ENCODE measurements at places on chromosomes 4 and X.

DNA sequence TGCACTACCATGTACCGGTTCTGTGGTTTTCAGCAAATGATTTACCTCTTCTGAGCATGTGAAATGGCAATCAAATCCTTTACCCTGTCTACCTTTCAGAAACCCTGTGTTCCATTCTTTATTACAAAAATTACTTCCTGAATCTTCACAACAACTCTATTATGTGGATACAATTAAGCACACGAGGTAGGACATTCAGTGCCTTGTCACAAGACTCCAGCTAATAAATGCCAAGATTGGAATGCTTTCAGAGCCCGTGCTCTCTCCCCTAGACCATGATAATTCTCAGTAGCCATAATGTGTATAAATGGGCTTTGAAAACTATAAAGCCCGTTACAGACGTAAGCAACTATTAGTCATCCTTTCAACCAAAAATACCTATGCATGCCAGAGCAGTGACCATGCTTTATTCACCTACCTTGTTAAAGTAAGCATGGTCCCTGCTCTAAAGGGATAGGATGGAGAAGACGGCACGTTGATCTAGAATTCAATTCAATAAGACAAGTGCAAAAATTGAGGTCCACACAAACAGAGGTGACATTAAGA, 2.4 kb downstream of the RXFP1 start:
- no peak for DNase-seq

DNA sequence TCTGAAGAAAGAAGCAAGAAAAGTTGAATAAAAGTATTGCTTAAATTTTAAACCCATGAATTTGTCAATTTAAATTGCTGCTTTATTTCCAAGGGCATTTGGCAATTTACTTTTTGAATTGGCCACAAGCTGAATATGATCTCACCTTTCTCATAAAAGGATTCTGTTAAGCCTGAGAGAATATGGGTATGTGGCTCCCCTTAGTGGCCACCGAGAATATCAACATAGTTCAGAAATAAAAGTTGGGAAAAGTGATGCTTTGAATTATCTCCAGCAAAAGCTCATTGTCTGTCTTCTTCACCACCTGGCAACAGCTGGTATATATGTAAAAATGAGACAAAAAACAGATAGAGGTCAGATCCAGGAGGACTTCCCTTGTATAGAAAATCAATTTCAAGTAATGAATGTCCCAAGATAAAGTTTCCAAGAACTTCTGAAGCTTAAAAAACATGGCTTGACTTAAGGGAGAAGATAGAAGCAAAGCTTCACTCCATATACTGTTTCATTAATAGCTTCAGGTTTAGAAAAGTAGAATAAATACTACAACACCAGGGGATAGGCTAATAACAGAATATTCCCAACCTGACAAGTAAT, 290.7 kb upstream of the FAM241A start:
- DNase-seq: no peak

GRCh38 chrX:136635235-136635634, 12.7 kb upstream of the CD40LG start:
- no peak for DNase-seq

- no peak for DNase-seq
Observed at GRCh38 chr4:20037745-20038144, 214.0 kb upstream of the SLIT2 start.

DNA sequence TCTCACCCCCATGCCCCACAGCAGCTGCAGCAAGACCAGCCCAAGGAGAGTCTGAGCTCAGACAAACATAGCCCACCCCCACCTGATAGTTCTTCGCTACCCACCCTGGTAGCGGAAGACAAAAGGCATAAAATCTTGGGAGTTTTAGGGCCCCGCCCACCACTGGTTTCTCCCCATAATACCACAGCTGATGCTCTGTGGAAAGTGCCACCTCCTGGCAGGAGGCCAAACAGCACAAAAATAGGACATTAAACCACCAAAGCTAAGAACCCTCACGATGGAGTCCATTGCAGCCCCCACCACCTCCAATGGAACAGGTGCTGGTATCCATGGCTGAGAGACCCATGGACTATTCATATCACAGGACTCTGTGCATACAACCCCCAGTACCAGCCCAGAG, 226.7 kb downstream of the SNCA start:
- no peak for DNase-seq

- no peak for DNase-seq
Observed at GRCh38 chr4:39278476-39278875, 87.7 kb downstream of the RFC1 start.

DNA sequence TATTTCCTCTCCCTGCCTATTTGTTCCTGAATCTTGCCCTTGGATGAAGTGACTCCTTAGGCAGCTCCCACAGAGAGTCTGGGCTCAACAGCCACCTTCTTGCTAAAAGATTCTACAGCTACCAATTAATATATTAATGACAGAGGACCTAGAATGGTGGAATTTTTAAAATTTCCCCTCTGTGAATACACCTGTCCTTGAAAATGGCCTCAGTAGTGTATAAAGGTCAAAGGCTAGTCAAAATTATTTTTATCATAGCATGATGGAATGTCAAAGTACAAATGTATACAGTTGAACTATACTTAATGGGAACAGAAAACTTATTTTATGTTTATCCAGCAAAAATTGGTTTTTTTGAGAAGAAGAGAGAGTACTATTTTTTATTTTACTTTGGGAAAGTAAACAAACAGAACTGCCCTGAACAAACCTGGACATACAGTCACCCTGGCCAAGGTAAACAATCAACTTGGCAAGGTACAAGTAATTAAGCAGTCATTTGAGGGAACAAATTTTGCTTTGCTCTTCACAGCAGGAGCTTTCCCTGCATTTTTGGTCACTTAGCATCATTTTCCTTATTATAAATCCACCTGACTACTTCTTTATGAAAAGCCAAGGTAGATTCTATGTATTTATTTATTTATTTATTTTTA, 250.8 kb downstream of the INPP4B start:
- DNase-seq: no peak

DNA sequence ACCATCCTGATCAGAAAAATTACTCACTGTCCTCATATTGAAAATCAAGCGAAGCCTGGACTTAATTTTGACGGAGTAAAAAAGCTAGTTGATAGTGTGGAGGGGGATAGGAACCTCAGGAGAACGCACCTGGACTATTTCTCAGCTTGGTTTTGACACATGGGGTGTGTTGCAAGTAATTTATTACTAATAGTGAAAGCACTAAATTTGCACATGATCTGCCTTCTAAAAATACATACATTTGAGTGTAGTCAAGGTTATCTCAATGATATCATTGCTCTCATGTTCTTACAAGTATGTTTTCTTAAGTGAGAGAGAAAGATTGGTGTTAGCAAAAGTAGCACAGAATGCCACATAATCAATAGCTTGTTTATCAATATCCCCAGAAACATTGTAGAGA, 29.5 kb downstream of the LRIT3 start:
- DNase-seq: no peak

DNA sequence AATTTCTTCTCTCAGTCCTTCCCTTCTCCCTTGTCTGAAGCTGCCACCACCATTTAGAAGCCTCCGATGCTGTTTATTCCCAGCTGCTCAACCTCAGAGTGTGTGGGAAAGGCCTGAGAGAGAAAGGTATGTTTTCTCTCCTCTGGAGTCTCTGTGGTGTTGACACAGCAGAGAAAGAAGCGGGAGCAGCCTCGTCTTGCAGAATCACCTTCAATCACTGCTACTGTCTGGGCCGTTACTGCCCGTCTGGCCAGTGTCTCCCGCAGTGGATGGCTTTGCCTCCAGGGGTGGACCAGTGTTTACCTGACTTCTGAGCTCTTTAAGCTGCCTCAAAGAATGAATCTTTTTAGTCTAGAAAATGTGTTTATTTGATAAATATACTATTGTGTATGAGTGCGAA, 148.9 kb upstream of the FAM47C start:
- DNase-seq: no peak

DNA sequence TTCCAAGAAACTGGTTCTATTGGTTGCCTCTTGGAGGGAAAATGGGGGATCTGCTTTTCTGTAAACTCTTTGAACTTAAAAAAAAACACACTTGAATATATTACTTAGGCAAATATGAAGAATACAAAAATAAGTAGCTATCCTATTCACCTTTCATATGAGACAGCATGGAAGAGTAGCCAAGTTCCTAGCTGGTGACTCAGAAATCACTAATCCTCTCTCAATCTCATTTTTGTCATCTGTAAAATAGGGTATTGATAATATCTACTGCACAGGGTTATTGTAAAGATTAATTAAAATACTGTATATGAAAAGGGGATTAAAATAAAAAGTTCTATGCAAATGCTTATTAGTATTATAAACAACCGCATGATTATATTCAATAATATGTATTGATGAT, 12.7 kb downstream of the MGARP start:
- no peak for DNase-seq

DNA sequence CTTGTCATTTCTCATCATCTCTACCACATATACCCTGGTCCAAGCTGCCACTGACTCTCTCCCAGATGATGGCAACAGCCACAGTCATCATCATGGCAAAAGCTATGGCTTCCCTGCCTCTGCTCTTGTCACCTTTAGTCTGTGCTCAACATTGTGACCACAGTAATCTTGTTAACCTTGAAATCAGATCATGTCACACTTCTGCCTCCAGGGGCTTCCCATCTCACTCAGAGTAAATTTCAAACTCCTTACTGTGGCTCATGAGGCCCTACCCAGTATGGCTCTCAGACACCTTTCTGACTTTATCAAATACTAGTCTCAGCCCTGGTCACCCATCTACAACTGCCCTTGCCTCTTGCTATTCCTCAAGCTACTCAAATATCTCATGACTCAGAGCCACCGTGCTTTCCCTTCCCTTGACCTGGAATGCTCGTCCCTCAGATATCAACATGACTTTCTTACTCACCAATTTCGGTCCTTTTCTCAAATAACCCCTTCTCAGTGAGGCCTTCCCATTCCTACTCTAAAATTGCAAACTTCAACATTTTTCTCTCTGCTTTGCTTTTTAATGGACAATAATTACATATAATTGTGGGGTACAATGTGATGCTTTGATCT, 41.1 kb upstream of the STIM2 start:
- no peak for DNase-seq
